ENCODE measurements at places on chromosomes 5 and 9.
A peak's percentile ranks its signal among the peaks of the same experiment; 100 is the strongest.

DNA sequence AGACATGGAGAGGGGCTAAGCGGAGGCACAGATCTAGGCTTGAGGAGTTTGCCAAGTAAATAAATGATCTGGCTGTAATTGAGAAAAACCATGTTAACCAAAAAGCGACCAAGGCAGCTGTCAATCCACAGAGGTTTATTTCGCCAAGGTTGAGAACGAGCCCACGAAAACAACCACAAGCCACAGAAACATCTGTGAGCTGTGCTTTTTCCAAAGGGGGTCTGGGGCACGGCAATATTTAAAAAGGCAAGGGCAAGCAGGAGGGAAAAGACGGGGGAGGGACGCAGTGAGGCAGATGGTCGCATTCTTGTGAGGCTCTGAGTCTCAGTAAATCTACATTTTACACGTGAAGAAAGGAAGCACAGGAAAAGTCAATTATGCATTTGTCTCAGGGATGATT, 25.4 kb downstream of the CCT5 start:
- DNase-seq = no peak

DNA sequence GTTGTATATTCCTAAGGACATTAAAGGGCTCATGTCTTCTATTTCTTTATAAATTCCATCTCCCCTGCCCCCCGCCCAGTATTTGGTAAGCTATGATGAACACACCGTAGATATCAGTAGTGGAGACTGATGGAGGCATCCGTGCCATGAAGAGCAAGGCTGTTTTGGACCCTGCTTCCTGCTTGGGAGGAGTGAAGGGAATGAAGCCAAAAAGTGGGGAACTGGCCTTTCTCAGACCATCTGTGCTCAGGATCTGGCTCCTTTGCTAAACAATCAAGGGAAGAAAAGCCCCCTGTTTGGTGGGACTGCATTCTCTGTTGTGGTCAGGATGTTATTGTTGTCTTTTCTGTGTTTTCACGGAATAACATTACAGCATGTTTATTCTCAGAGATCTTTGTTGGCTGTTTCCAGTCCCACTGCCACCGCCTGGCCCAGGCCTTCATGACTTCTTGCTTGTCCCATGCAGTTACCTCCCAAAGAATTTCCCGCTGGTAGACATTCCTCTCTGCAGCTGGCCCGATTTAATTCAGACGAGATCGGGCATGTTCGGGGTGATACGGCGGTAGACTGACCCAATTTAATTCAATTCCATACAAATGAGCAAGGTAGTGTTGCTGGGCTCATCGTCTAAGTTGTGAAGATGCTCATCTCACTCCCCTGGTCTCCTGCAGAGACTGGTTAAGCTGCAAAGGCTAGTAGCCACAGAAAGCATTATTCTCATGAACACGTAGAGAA, 31.4 kb upstream of the ANKH start:
- no peak for DNase-seq

DNA sequence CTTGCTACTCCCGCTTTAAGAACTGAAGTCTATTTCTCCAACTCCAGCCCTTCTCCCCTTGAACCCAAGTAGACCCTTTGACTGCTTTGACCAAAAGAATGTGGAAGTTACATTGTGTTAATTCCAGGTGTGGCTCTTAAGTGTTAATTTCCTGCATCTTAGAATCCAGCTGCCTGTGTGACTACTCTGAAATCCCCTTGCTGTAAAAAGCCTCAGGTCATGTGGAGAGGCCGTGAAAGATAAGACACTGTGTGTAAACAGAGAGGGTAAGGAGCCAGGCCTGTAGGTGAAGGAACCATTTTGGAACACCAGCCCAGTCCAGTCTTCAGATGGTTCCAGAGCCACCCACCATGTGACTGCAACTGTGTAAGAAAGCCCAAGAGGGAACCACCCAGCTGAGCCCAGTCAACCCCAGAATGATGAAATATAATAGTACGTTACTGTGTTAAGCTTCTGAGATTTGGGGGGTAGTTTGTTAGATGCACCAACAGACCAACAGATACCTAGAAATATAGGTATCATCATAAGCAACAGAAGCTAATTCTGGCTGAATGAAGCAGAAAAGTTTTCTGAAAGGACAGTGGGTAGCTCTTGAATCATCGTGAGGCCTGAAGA, 59.4 kb upstream of the CCDC112 start:
- no peak for DNase-seq

DNA sequence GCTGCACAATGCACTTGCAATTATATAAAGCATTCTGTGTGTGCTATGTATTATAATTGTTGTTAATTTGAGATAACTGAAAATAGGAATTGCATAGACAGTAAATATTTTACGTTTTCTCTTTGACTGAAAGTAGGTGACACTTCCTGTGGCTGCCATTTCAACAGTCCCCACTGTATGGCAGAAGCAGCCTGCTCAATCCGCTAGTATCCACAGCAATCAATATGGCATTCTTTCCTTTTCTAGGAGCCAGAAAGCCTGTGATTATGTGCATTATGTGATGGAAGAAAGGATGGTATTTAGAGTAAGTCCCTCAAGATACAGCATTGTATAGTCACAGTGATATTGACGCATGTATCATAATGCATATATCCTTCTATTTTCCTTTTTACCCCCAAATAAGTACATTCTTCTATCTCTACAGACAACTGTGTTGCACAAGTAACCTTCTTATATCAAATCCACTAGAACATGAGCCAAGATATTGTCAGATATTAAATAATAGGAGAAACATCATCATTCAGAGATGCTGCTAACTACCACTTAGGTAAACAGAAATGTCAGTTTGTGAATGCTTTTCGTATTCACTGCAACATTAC, 59.7 kb downstream of the CARTPT start:
- no peak for DNase-seq

DNA sequence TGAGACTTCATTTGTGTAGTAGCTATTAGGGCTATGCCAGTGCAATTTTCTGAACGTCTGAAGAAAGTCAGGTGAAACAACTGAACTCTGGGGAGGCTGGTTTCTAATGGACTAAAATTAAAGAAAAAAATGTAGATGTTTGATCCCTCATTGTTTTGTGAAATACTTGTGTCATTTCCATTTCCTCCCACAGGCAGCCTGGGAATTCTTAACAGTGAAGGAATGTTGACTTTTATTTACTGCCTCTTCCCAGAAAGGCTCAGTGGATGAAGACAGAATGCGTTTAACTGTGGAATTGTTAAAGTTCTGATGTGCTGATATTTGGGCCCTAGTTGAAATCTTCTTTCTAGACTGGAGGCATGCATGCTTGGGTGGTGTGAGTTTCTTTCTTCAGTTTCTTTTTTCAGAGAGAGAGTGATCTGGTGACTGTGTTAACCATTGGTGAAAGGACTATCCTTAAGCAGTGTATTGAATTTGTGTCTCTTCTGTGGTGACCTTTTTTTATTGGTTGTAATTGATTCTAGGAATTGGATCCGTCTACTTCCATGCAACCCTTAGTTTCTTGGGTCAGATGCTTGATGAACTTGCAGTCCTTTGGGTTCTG, 15.5 kb downstream of the ACER2 start:
- no peak for DNase-seq

GRCh38 chr5:132003170-132003744, 8.2 kb downstream of the ACSL6 start:
- DNase-seq = no peak

- DNase-seq = peak; percentile 30
Measured at GRCh38 chr9:90219548-90220118, 423.0 kb downstream of the DIRAS2 start.

DNA sequence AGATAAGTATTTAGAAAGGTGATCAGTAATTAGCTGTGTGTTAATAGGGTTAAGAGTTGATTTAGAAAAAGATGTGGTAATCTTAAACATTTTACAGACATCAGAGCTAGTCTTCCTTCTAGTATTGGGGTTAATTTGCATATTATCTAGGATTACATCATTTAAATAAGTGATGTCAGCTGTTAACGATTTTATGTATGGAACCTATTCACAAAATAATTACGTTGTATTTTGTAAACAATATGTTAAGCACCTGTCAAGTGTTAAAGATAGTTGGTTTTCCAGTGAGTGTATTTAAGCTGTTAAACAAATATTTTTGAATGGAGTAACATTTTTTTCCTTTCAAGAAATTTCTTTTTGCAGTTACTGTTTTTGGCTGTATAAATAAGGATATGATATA, 2.2 kb downstream of the DCP2 start:
- no peak for DNase-seq

DNA sequence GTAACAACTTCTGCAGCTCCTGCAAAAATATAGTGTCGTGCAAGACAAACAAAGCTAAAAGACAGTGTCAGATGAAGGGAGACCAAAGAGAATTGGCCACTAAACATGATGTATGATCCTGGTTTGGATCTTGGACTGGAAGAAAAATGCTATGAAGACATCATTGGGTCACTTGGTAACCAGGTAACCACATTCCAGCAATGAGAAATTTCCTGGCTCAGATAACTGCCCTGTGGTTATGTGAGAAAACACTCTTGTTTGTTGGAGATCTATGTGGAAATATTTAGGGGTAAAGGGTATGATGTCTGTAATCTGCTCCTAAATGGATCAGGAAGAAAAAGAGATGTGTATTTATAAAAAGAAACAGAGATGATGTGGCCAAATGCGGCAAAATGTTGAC, 45.5 kb upstream of the ANKRD33B start:
- DNase-seq = peak; percentile 55

GRCh38 chr5:123223921-123224320, 134.9 kb downstream of the PRDM6 start:
- no peak for DNase-seq

DNA sequence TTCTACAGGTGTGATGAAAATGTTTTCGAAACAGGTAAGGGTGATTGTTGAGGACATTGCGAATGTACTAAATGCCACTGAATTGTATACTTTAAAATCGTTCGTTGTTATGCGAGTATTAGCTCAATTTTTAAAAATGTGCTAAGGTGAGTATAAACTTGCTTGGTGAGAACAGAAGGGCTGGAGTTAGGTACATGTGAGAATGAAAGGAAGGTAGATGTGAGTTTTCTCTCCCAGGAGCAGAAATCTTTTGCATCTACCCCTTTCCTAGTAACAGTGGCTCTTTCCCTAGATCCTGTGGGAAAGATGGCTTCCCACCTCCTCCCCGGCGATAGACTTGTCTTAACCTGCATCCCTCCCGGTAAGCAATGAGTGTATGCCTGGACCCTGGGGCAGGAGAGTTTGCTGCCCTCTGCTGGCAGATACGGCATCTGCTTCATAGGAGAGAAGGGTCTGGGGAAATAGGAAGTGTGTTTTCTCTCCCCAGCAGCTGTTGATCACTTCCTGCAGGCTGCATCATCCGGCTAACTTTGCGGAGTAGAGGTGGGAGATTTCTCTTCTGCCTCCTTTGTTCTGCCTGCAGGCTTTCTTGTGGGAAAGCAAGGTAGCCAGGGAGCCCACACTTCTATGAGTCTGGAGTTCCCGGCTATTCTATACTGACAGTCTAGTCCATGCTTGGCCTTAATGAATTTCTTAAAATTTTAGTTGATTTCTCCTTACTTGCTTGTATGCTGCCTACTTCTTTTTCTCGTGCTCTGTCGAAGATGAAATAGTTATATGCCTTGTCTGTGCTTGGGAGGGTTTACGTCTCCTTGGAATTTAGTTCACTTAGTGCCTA, 373.3 kb upstream of the SEMA6A start:
- peak; percentile 37 for DNase-seq

GRCh38 chr5:59097712-59098111, 514.8 kb downstream of the RAB3C start:
- DNase-seq = no peak

- peak; percentile 29 for DNase-seq
Measured at GRCh38 chr5:31270396-31270795, 76.9 kb downstream of the CDH6 start.

GRCh38 chr9:134548185-134548584, 93.4 kb upstream of the COL5A1 start:
- DNase-seq = no peak

- DNase-seq = no peak
Measured at GRCh38 chr5:149801307-149801990, 71.3 kb downstream of the PPARGC1B start.

DNA sequence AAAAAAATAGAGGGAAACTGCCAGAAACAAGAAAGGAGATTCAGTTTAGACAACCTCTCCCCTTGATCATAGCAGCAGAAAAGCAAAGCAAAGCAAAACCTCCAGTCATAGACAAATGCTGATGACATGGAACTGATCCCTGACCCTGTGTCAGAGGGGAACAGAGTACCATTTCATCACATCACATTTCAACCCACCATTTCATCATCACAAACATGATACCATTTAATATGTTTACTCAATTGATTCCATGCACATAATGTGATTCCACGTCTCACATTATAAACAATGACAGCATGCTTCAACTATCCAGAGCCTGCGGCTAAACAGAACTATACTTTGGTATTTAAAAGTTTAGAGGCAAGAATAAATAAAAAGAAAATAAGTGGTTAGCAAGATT, 28.7 kb upstream of the ACOT12 start:
- DNase-seq = no peak

- DNase-seq = peak; percentile 70
Measured at GRCh38 chr5:141476132-141476911, 556 bp downstream of the PCDHGC3 start.

- no peak for DNase-seq
Measured at GRCh38 chr5:179253730-179254129, 91.5 kb downstream of the ADAMTS2 start.

DNA sequence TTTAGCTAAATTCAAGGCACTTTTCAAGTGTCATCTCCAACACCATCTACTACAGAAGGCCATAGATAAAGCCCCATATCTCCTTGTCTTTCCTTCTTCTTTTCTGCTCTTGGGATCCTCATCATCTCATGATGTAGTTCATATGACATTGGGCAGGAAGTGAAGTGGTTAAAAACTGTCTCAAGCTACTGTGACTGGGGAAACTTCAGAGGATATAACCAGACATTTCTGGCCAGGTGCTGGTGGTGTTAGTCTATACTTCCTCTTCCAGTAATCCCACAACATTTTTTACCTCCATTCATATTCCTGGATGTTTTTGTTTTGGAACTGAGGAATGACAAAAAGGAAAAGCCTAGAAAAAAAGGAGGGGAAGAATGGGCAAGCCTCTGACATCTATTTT, 188.7 kb downstream of the LURAP1L start:
- DNase-seq = no peak

GRCh38 chr5:82834151-82834550, 243.0 kb downstream of the TMEM167A start:
- DNase-seq = no peak

DNA sequence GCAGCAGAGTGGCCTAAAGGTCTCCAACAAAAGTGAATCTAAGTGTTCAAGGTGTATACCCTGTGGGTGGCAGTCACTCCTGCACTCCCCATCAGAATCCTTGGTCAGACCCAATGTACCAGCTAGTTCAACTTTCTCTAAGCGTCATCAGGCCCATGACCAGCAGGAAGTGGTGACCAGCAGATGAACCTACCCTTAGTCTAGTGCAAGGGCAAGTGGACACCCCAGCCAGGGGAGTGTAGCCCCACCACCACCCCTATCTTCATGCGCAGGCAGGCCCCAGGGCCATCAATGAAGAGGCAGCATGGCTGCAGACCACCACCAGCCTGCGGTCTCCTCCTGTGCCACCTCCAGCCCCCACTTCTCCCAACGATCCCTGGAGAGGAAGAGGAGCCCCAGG, 213.1 kb downstream of the AGTPBP1 start:
- DNase-seq = no peak

GRCh38 chr5:7805379-7805778, 45.6 kb downstream of the CFAP90 start:
- DNase-seq = no peak

Data from T47D (cell line).